ENCODE measurements at places on chromosomes 1 and 21.

DNA sequence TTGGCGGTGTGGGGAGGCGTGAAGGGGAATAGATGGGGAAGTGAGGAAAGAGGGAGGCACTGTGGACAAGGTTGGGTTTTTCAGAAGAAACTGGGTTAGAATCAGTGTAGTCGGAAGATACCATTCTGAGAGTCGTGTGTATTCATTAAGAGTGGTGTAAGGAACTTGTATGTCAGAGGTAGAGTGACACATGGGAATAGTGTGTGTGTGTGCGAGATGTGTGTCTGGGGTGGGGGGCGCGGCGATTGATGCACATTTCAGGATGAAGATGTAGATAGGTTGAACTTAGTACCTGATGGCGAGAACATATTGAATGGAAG, 878 bp downstream of the SMG7 start:
- DNase-seq = no peak

GRCh38 chr1:57633056-57633455, 209.2 kb upstream of the DAB1 start:
- no peak for DNase-seq

GRCh38 chr21:14050121-14050520, 160.6 kb downstream of the LIPI start:
- no peak for DNase-seq

GRCh38 chr21:30232011-30232410, 16.1 kb upstream of the CLDN8 start:
- DNase-seq = no peak

DNA sequence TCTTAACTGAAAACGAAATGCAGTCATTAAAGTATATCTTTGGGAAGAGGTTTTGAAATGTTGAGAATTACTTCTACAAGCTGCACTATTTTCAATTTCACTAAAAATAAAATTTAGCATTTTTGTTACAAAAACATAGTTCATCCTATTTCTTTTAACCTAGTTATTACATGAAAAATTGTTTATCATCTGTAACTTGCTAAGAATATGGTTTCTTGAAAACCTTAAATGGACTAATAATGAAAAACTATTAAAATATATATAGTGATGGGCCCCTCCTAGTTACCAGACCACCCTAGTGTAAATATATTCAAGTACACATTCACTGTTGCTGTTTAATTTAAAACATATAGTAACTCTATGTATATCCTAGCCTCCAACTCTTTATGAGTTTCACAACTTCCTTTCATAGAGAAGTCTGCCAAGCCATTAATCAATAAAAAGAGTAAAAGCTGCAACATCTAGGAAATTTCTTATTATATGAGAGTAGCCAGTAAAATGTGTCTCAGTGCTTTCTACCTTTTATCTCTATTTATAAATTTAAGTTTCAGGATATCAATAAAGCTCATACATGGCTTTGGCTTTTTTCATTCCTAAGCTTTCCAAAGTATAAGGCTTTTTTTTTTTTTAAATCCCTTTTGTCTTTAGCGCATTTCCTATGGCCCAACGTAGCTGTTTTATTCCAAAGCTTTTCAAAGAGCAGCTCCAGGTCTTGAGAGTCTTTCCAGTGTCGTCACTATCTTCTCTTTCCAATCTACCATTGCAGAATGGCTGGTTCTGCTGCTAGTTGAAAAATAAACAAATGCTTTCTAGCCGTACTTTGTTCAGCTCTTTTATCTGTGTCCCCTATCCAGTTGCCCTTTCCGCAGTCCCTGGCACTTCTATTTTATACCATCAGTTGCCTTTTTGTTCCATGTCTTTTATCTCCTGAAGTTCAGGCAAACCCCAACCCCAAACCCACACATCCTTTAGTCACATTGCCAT, 6.5 kb downstream of the IRF2BP2 start:
- no peak for DNase-seq

DNA sequence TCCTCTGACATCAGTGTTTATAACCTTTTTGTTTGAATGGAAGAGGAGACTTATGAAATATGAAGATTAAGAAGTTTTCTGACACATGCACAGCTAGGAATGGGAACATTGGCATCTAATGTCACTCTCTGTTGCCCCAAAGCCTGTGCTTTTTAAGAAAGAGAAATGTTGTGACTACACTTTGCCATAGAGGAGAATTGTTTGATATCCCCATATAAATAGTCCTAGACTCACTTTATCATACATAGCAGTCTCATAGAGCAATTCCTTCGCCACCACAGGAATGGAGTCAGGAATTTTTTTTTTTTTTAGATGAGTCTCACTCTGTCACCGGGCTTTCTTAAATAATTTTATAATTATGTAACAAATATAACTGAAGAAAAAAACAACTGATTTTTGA, 1.5 kb downstream of the KRTAP21-3 start:
- no peak for DNase-seq

DNA sequence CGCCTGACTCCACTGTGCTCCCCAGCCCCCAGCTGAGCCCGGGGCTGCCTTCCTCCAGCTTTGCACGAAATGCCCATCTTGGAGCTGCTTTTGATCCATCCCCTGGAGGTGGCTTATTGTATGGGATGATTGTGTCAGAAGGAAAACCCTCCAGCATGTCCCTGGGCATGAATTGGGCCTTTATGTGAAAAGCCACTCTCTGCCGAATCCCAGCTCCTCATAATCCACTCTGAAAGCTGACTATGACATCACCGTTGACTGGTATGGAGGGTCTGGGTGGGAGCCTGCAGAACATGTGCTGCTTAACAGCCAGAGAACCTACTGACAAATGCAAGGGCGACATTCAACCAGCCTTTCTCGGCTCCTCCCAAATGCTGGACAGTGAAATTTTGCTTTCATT, 74.6 kb downstream of the NENF start:
- DNase-seq = no peak

GRCh38 chr1:117686907-117687306, 81.1 kb downstream of the TENT5C start:
- no peak for DNase-seq

GRCh38 chr1:200298242-200298641, 111.6 kb downstream of the ZNF281 start:
- no peak for DNase-seq

DNA sequence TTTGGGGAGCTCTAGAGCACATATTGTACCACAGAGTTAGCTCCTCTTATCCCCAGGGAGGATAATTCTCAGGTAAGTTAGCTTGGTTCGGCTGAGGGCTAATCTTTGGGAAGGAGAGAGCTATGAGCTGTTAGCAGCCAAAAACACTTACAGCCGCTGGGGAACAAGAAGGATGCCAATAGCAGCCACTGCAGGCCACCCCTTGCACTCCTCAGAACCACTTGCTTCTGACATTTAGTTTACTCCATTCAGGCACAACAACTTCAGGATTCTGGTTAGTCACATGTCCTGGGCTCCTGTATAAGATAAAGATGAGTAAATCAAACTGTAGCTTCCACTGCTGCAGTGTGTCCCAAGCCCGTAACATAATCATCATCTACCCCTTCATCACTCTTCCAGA, 212.6 kb upstream of the ADGRL2 start:
- no peak for DNase-seq

DNA sequence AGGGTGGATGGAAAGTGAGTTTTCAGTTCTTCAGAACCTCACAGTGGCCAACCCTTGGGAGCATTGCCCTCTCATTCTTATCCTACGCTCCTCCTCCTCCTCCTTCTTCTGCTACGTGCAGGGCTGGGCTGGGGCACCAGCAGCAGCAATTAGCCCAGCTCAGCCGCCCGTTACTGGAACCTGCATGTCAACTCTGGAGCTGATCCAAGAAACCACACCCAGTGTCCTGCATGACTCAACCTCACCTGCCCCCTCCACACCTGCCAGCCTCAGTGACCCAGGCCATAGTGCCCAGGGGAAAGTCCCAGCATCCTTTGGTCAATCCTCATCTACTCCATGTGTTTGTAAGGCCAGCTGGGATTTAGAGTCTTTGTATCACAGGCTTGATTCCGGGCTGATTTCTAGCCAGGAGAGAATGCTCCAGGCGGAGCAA, 12.6 kb downstream of the ELF3 start:
- no peak for DNase-seq

- peak; percentile 95 for DNase-seq
Observed at GRCh38 chr1:40373323-40374283, at the start of gene SMAP2. Gene SMAP2 (plus strand): TSS chr1:40373727. CDS start chr1:40374121, 394 bp downstream.

GRCh38 chr1:30191154-30191702, 532.2 kb downstream of the MATN1 start:
- DNase-seq = peak; percentile 24

DNA sequence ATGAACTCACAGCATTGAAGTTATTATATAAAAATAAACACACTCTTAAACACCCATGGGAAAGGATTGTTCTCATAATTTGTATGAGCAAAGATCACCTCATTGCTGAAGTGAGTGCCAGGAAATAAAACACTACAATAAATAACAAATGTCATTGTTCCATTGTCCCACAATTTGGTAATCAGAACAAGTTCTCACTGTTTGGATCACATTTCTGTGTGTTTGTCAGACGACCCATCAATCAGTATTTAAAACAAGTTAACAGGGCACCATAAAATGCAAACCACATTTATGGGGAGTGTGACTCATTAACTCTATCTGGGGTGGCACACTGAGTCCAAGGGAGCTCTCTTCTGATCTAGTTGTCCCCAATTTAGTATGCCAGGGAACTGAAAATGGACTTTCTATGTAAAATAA, 124.5 kb downstream of the PTPRC start:
- no peak for DNase-seq

- DNase-seq = no peak
Observed at GRCh38 chr1:218312509-218312908, 27.4 kb downstream of the RRP15 start.

- DNase-seq = no peak
Observed at GRCh38 chr1:27021354-27022031, 8.8 kb upstream of the TENT5B start.

DNA sequence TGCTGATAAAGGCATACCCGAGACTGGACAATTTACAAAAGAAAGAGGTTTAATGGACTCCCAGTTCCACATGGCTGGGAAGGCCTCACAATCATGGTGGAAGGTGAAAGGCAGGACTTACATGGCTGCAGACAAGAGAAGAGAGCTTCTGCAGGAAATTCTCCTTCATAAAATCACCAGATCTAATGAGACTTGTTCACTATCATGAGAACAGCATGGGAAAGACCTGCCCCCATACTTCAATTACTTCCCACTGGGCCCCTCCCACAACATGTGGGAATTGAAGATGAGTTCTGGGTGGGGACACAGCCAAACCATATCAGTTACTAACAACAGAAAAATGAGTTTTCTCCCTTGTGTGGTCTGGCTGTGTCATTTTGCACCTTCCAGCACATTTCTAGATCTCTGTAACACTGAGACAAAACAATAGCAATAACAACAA, 741.4 kb downstream of the KCNT2 start:
- DNase-seq = no peak

DNA sequence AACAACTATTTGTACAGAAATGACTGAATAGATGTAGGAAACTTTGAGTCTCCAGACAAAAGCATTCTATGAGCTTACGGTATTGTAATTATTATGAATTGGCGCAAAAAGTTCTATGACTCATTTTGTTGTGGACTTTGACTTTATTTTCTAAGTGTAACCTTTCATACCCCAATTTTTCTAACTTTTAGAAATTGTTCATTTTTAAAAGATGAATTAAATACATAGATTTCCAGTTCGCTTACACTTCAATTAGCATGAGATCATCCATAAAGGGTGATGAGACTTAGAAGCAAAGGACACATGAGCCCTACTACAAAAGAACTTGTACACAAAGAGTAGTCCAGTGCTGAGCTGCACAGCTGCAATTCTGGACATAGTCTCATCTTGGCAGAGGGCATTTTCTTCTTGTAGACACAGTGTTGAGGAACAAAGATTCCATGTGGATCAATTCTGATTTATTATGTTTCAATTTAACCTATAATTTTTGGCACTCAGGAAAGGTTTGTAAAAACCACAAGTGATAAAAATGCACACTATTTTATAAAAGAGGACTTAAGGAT, 431.1 kb downstream of the LRRIQ3 start:
- DNase-seq = no peak

GRCh38 chr1:29821605-29822004, 585.3 kb downstream of the PTPRU start:
- no peak for DNase-seq

- no peak for DNase-seq
Observed at GRCh38 chr1:240528591-240528990, 83.4 kb downstream of the GREM2 start.

- DNase-seq = no peak
Observed at GRCh38 chr1:17065666-17066065, 11.8 kb upstream of the SDHB start.

GRCh38 chr1:60960891-60961461, 121.4 kb upstream of the NFIA start:
- DNase-seq = no peak

DNA sequence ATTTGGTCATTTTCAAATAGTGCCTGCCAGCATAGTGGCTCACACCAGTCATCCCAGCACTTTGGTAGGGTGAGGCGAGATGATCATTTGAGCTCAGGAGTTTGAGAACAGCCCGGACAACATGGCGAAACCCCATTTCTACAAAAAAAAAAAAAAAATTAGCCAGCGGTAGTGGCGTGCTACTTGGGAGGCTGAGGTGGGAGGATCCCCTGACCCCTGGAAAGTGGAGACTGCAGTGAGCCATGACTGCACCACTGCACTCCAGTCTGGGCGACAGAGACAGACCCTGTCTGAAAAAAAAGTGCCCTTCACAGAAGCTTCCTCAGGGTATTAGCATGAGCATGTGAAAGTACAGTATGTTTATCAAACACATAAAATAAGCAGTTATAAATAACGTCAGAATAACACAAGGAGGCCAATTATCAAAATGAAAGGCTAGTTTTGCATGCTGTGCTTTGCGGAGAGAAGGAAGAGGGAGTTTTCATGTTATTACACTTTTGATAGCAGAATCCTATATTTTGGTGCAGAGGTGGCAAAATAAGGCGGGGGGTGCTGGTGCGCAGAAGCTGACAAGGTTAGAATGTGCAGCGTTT, 781 bp upstream of the METTL13 start:
- no peak for DNase-seq

GRCh38 chr1:202013603-202014002, 3.2 kb downstream of the ELF3 start:
- DNase-seq = no peak

- no peak for DNase-seq
Observed at GRCh38 chr1:109815809-109816174, 52.1 kb upstream of the EPS8L3 start.

DNA sequence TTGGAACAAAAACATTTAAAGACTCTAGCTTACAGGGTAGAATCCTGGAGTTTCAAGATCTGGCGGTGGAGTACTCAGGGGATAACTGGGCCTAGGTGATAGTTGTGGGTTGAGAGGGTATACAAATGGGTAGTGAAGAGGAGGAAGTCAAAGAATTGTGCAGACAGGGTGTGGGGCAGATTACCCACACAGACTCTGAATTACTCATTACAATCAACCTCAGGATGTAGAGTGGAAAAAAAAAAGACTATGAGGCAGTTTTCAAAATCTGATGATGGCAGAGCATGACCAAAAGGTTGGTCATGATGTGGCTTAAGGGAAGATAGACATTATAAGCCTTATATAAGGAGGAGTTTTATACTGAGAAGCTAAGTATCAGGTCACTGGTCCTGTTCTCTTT, 44.1 kb upstream of the GLIS1 start:
- DNase-seq = no peak

- DNase-seq = no peak
Observed at GRCh38 chr1:182205351-182206022, 144.0 kb upstream of the ZNF648 start.

- DNase-seq = no peak
Observed at GRCh38 chr1:61289232-61290098, 207.1 kb downstream of the NFIA start.

All from activated naive CD4-positive, alpha-beta T cell treated with Interleukin-2 at 50 U/mL for 16 hours (primary cell).